ENCODE measurements at places on chromosomes 11 and 22.

- no peak for DNase-seq
Observed at GRCh38 chr11:83835423-83835822, 549.3 kb upstream of the CCDC90B start.

GRCh38 chr11:120097721-120098385 is 40.1 kb downstream of the TRIM29 start:
- DNase-seq, result no peak

DNA sequence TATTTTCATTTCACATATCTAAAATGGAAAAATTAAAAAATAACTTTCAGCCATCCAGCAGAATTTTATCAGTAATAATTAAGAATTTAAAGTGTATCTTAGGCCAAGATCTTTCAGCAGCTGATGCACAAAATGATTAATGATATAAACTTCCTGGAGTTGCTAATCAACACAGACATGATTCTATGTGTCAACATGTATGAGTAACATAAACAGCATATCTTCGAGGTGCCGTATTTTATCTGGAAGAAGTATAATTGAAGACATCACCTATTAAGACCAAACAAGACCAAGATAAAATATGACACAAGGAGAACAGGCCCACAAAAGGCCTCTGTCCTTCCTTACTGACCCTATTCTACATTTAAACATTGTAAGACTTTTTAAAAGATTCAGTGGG is 45.2 kb downstream of the SLC5A12 start:
- no peak for DNase-seq

DNA sequence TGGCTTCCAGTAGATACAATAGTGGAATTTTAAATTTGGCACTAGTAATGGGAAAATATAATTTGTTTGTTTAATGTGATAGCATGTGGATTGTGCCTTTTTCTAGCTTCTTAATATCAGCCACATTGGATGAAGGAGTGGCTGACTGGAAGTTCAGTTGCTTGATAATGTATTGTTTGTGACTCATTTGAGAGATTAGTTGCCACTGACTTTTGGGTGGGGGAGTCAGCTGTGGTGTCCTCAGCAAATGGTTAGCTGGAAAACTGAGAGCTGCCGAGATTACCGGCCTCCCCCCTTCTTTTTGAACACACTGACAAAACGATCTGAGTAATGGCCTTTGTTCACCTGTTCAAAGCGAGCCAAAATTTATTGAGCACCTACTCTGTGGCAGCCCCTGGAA is 5.5 kb downstream of the JAM3 start:
- DNase-seq, result no peak

GRCh38 chr11:2319791-2320472 is 18.1 kb downstream of the TSPAN32 start:
- no peak for DNase-seq

- no peak for DNase-seq
Observed at GRCh38 chr22:36185828-36186624, 15.6 kb downstream of the APOL4 start.

- DNase-seq, result no peak
Observed at GRCh38 chr11:21909145-21909544, 283.7 kb upstream of the ANO5 start.

GRCh38 chr22:20549232-20549841 is 41.9 kb downstream of the MED15 start:
- DNase-seq, result no peak

DNA sequence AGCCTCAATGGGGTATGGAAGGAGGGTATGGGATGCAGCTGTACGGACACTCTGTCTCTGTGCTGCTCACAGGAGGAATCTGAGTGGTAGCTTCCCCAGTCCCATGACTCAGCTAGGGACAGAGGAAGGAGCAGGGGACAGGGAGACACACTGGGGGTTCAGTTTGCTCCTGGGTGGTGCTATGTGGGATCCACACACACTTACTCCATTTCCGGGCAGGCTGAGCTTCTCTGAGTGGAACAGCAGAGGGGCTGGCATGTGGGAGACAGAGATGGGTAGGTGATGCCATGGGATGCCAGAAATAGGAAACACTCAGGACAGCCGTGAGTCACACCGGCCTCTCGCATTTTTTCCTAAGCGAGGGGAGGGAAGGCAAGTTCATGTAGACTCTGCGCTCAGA is 59.2 kb upstream of the KIRREL3 start:
- no peak for DNase-seq

GRCh38 chr11:73177380-73177777 is 35.3 kb upstream of the FCHSD2 start:
- DNase-seq, result peak; percentile 68

DNA sequence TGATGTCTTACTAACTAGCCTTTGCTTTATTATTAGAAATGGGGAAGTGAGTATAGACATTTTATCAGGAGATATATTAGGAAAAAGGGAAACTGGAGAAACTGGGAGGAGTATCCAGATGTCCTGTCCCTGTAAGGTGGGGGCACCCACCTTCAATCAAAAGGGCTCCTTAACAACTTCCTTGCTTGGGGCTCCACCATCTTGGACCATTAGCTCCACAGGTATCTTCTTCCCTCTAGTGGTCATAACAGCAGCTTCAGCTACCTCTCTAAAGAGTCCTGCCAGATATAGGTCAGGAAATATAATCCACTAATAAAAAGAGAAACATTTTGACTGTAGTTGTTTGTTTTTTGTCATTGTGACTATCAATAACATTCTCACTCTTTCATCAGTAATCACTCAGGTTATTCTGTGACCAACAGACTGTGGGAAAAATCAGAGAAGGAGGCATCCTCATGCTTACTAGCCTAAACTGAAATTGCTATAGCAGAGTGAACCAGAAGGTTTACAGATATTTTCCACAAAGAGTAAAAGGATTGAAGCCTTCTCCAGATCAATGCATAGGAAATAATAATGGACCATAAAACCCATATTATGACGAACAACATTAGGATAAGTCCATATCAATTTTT is 10.4 kb downstream of the OR51B4 start:
- no peak for DNase-seq

GRCh38 chr11:65216830-65217229 is 35.1 kb downstream of the CAPN1 start:
- no peak for DNase-seq

DNA sequence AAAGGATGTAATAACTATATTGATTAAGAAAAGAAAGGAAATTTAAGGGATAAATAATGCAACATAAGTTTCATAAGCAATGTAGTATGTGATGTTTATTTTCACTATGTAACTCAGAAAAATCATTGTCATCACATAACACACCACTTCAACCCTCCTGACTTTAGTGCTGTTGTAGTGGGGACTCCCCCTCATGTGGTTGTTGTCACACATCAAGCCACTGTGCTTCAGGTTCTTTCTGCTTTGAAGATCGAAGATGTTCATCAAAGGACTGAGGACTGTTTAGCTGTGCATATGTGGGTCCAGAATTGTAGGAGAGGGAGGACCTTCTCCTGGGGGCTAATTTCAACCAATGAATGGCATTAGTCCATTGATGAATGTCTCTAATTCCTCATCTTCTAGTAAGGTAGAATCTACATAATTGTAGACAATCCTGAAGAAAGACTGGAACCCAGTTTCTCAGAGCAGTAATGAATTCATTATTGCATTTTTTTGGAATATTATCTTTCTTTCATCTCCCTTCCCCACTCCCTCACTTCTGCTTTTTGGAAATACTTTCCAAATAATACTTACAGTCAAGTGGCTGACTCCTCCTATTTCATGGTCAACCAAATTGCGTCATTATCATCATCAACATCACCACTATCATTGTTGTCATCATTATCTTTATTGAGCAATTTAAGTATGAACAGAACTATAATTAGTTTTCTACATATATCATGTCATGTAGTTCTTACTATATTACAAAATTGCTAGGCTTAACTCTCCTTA is 9.8 kb upstream of the CARD16 start:
- no peak for DNase-seq

DNA sequence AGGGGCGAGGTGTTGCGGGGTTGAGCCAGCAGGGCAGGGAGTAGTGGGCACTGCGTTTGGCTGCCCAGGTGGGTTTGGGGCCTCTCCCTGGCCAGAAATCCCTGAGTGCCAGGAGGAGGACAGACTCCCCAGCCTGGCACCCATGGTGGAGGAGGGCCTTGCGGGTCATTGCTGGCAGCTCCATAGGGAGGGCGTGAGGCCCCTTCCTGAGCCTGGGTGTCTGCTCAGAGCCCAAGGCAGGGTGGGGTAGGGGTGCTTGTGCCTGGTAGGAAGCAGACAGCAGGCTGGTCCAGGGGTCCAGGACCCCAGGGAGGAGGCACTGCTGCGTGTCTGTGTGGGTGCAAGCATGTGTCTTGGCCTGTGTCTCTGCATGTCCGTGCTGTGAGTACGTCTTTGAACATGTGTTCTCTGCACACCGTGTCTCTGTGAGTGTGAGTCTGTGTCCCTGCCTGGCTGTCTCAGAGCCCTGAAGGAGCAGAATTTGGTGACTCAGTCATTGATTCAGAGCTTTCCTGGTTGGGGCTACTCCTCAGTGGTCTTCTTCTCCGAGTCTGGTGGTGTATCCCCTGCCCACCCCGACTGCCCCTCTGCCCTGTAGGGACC is 3.9 kb downstream of the TSPAN4 start:
- DNase-seq, result no peak

- no peak for DNase-seq
Observed at GRCh38 chr11:98600786-98601773, 419.7 kb upstream of the CNTN5 start.

DNA sequence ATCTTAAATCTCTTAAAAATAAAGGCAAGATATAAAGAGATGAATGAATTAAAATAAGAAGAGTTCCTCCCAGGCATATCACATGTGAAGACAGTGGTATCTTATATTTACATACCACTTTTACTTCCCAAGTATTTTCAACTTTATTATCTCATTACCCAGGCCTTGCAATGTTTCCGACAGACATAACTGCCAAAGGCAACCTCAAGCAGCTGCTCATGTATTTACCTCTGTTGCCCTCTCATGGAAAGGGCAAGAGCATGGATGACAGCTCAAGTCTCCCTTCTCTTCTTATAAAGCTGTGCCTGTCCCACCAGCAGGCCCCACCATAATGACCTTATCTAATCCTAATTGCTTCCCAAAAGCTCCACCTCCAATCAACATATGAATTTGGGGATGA is 894.2 kb downstream of the NTM start:
- DNase-seq, result no peak

DNA sequence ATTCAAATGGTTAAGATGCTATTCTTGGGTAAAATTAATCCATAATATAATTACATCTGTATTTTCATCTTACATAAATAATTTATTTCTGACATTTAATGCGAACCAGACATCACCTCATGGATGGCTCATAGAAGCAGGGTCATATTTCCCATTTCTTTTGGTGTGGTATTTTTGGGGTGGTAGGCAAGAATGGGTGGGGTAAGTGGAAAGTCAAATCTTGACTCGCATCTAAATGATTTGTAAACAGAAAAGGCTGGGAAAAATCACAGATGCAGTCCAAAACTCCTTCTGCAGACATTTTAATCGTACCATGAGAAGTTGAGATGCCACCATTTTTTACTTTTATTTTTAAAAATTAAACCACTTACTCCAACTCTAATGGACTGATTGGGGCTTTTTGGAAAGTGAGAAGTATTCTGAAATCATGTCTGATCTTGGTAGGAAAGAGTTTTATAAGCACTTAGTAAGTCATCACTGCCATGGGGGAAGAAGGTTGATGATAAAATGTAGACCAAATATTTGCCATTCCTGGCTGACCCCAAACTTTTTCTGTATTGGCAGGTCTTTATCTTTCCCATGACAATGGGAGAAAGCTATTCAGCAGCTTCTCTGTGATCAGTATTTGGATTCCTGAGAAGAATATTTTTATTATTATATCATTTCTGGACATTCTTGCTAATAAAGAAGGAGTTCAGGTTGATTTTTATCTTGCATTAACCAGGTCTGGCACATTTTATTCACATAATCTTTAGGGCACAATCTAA is 47.2 kb upstream of the BLID start:
- DNase-seq, result no peak

DNA sequence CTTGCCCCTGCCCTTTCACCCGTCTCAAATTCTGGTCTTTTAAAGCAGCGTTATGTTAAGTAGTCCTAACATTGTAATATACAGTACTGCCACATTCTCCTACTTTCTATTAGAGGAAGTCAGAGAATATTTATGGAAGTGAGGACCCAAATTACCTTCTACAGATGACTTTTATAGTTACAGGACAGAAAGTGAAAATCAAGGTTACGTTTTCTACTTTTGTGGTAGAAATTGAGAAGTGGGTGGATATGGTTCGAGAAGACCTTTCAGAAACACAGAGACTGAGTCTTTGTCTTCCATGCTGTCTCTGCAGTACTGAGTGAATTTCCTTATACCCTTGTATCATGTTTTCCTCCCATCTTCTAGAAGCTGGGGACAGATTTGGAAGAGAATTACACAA is 17.1 kb downstream of the SC5D start:
- no peak for DNase-seq

DNA sequence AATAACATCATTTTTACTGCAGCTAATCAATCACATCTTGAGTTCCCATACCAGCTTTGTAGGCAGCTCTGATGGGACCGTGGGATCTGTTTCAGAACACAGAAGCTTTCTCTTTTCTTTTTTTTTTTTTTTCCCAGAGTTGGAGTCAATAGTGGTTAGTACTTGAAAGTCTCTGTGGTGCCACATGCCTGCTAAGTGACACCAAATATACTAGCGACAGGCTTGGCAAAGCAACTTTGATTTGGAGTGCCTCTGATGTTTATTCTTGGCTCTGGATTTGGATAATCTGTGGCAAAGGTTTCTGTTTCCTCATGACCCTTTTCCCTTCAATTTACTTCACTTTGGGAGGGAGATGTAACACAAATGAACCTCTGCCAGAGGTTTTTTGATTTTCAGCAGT is 681.4 kb upstream of the TENM4 start:
- no peak for DNase-seq

DNA sequence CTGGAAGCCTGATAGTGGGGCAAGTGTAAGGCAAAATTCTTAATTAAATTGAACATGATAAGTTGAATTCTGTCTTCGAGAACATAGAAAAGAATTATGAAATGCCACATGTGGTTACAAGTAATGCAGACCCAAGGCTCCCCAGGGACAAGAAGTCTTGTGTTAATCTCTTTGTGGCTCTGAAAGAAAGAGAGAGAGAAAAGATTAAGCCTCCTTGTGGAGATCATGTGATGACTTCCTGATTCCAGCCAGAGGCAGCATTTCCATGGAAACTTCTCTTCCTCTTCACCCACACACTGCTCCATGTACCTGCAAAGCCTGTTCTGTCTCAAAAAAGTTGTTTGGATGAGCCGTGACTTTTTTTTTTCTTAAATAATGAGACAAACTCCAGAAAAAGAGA is 1.9 kb upstream of the TYR start:
- DNase-seq, result no peak

DNA sequence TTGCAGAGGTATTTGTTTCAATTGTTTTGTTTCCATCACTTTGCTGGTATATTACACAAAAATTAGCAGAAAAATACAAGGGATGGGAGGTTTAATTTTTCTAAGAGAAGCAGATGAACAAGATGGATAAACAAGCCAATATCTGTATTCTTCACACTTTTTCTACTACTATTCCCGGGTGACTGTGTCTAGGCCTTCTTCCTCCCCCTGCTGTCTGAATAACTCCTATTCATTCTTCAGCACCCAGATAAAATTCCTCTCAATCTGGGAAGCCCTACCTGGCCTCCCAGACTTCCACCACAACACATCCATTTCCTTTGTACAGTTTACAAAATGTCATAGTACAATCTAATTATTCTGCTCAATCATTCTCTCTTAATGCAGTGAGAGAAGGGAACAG is 666.6 kb upstream of the TENM4 start:
- DNase-seq, result no peak

Measured in left ventricle myocardium superior (tissue), 1 donor.